Central memory CD4-positive, alpha-beta T cell (primary cell): ENCODE measurements at places on chromosomes 4 and X.
A peak's percentile ranks its signal among the peaks of the same experiment; 100 is the strongest.

DNA sequence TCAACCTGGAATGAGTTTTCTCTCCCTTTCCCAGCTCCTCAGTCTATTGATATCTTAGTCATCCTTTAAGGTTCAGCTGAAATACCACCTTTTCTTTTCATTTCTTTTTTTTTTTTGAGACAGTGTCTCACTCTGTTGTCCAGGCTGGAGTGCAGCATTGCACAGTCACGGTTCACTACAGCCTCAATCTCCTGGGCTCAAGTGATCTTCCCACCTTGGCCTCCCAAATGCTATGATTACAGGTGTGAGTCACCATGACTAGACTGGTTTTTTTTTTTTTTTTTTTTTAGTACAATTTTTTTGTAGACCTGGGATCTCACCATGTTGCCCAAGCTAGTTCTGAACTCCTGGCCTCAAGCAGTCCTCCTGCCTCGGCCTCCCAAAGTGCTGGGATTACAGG lies 28.9 kb downstream of the AFF1 start:
- no peak for DNase-seq

- no peak for DNase-seq
Measured at GRCh38 chrX:134659761-134660160, 1.5 kb upstream of the PLAC1 start.

GRCh38 chrX:39115166-39115565 lies 313.9 kb downstream of the MID1IP1 start:
- DNase-seq: no peak

- no peak for DNase-seq
Measured at GRCh38 chr4:137263206-137263605, 269.1 kb downstream of the PCDH18 start.

DNA sequence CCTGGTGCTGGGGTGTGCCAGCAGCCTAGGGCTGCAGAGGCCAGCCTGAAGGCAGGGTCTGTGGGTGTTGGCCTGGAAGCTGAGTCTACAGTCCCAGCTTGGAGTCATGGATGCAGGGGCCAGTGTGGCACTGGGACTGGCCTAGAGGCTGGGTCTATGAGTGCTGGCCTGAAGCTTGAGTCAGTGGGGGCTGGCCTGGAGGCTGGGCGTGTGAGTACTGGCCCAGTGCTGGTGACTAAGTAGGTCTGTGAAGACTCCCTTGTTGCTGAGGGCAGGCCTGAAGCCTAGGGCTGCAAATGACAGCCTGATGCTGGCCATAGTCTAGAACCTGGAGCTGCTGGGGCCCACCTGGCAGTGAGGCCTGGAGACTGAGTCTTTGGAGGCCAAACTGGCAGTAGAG lies 31.3 kb upstream of the ALG13 start:
- DNase-seq: no peak

- DNase-seq: no peak
Measured at GRCh38 chr4:176999935-177000543, 207.3 kb upstream of the VEGFC start.

- DNase-seq: no peak
Measured at GRCh38 chr4:60655356-60655755, 544.8 kb upstream of the ADGRL3 start.

DNA sequence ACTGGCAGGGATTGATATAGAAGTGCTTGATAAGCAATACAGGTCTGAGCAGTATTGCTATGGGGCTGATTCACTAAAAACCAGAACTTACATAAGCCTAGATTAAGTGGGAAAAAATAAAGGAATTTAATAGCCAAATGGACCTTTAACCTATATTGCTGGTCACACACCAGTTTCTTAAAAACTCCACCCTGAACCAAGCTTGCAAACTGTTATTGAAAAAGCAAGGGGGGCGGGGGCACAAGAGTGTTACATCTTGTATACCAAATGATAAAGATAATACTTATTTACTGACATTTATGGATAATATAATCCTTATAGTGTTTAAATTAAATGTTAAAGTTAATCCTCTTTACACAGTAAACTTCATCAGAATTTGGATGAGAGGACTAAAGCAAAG lies 40.3 kb upstream of the PITX2 start:
- no peak for DNase-seq

DNA sequence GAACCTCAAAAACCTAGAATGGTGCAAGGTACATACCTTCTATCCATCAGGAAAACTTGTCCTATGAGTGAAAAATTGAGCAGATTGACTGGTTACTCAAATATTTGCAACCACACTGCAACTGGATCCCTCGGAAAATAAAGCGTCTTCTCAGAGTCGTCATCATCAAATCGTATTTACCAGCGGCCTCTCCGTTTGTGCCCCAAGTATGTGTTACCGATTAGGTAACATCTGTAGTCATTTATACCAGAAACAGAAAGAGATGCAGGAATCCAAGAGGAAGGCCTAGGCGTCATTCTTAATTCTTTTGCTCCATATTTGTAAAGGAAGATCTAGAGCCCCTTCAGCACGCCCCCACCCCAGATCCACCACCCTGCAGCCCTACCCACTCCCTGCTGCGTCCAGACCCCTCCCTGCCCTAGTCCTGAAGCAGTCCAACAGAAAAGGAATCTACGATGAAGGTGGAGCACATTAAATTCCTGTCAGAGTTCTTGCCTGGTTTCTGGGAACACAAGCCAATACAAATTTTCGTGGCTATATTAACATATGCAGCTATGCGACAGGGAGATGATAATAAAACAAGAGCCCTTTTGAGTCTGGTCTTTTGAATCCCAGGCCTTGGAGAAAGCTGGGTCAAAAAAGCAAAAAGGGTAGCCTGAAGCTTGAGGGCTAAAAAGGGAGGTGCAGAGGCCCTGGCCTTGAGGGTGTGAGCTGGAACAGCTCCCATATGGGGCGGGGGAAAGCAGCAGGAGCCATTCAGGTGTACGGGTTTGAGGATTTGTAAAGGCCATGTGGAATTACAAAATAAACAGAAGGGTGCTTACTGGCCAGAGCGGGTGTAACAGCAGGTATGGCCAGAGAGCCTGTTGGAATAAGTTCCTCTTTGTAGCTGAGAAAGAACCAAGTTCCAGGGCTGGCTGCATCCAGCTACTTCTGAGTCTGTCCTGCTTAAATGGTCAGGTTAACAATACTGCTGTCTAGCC lies 77.0 kb downstream of the ZNF827 start:
- DNase-seq: no peak

DNA sequence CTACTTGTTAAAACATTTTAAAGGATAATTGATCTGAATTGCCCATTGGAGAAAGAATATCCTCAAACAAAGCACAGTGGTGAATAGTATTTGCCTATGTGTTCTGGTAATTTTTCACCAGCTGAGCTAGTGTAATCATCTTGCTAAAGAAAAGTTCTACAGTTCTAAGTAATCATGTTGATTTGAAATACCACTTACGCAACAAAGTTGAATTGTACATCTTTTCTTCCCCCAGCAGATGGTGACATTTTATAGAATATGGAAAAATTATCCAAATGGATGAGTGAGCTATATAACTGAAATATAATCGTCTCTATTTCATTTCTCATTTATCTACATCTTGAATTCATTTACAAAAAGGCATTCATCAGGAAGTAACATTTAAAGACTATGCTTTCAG lies 9.7 kb upstream of the ZNF674 start:
- peak; percentile 9 for DNase-seq

DNA sequence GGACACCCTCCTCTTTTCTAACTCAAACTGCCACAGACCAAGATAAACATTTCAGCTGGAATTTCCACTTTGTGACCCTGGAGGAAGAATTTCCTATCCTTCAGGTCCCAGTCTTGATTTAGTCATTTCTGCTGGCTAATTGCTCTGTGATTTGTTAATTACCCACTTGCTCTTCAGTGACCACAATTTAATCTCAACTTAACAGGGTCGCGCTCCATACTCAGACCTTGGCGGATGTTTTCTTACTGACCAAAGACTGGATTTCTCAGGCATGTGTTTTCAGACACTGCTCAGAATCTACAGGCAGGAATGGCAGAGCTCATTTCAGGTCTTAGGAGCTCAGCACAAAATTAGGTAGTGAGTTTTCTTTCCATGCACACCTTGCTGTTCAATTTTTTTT lies 188.9 kb downstream of the ASMT start:
- DNase-seq: no peak

GRCh38 chr4:113378836-113379235 lies 329.4 kb downstream of the ANK2 start:
- no peak for DNase-seq

DNA sequence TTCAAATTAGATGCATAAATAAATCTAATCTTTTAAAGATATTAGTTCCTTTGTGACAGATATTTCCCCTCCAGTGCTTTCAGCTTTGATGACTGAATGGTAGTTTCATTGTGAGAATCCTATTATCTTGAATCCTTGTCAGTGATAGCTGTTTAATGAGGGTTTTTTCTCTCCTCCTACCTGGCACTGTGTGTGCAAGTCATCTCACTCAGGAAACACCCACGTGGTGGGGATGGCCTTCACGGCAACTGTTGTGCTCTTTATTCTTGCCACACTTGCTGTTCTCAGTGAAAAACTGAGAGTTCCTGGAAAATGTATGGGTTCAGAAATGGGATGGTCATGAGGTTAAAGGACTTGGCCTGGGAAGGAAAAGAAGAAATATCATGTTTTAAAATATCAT lies 129.9 kb downstream of the SPRY1 start:
- DNase-seq: no peak

DNA sequence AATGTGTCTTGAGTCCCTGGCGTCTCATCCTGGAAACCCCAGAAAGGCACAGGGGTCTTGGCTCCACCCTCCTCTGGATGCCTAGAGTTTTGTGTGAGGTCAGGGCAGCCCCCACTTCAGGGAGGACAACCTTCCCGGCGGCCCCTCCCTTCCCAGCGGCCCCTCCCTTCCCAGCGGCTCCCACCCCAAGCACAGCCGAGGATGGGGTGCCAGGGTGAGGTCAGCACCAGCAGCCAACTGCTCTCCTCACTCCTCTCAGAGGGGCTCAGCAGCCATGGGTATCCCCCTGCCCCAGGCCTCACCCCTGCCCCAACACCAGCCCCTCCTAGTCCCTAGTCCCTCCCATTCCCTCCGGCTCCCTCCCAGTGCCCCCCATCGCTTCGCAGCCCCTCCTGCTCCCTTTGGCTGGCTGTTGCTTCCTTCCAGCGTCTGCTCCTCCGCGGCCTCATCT lies 17.4 kb downstream of the DGKQ start:
- DNase-seq: no peak

DNA sequence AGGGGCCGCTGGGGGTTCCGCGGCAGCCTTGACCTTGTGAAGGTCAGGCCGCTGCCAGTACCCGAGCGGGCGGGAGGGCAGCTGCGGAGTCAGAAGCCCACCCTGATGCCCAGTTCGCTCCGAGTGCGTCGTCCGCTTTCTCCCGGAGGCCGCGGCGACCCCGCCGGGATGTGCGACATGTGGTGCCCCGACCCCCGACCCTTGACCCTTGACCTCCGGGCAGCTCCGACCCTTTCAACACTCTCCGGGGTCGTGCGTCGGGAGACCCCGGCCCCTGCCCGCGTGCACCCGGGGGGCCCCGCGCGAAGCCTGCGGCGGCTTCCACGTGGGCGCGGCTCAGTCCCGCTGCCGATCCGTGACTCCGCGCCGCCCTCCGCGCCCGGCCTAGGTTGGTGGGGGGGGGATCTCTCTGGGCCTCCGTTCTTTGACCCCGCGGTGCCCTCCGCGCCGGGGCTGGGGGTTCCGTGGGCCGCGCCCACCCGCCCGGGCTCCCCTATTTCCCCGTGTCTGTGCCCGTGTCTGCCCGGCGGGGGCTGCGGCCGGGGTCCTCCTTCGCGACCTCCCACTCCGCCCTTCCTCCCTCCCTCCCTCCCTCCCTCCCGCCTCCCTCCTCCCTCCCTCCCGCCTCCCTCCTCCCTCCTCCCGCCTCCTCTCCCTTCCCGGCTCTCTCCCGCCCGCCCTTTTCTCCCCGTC lies 609 bp upstream of the SLC25A6 start:
- no peak for DNase-seq

GRCh38 chr4:95142932-95143331 lies 385.2 kb downstream of the BMPR1B start:
- no peak for DNase-seq

DNA sequence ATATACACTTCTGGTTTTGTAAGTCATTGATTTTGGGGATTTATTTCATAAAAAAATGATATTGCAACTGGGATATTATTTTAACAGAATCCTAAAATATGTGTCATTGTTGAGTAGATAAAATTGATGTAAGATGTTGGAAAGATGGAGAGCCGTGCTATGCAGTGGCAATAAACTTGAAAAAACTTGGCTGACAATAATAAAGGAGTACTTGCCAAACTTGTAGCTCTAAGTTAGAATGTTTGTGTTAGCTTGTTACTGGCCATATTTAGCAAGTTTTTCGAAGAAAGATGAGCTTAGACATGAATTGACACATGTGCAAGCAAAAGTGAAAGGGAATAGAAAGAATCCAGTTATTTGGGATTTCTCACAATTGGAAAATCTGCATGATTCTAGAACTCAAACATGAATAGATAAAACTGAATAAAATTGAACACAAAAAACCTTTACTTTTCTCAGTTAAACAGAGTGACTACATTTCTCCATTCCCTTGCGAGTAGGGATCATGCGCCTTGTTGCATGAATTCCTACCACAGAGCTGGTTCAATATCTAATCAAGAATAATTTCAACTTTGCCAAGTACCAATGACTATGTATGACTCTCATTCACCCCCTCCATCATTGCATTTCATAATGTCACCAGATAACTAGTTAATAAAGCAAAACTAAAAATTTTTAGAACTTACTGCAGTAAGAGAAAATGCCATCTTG lies 327.8 kb downstream of the CAMK2D start:
- DNase-seq: no peak

DNA sequence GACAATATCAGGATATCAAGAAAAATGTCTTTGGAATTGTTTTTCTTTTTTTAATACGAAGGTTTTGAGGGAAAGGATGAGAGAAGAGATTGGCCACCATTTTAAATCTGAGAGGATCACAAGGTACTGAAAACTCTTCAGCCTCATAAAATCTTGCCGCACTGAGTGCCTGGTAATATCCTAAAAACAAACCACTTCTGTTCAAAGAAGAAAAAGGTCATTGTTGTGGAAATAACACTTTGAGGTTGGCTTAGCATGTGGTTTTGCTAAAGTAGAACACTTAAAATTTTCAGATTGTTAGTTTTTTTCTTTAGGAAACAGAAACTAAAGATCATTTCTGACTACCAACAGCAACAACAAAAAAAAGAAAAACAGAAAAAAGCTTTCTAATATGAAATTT lies 1.0 kb upstream of the CLDN22 start:
- DNase-seq: peak; percentile 55

GRCh38 chrX:34656842-34657725 lies at the start of gene TMEM47:
Gene TMEM47 (minus strand): TSS chrX:34657285. CDS start chrX:34657029, 256 bp downstream.
- DNase-seq: no peak

GRCh38 chr4:106587558-106587957 lies 219.0 kb upstream of the GIMD1 start:
- no peak for DNase-seq

DNA sequence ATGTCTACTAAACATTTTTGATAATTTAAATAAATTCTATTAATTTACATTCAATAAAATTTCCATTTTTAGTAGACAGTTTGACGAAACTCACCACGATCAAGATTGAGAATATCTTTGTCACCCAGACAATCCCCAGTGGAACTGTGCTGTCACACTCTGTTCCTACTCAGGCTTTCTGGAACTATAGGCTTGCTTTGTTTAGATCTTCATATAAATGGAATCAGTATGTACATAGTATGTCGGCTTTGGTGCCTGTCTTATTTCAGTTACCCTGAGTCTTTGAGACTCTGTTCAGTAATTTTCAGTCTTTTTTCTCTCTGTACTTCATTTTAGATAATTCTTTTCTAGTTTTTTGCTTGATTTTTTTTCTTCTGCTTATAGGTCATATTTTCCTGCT lies 163.5 kb upstream of the EMCN start:
- DNase-seq: no peak
